Fibroblast of villous mesenchyme (primary cell): ENCODE measurements at places on chromosomes 7 and 10.

GRCh38 chr10:120506674-120507073 lies 49.6 kb downstream of the PLPP4 start:
- no peak for DNase-seq

GRCh38 chr7:18444826-18445225 lies 50.7 kb upstream of the HDAC9 start:
- DNase-seq = no peak

GRCh38 chr7:6545398-6546126 lies 5.7 kb downstream of the GRID2IP start:
- no peak for DNase-seq

DNA sequence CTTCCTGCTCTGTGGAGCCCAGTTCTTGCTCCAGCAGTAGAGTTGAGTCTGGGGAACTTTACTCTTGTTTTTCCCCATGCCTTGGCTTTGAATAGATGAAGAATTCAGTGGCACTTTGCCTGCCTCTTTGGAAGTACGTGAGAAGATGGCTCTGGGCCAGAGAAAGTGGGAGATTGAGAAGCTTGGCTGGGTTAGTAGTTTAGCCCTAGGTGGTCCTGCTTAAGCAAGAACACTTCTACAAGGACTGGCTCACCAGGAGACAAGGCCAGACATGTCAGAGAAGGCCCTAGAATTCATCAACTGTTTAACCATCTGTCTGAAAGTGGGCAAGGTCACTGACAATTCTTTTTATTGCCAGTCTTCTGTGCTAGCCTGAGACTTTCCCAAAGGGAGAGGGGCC lies 410.3 kb downstream of the TYW1 start:
- DNase-seq = no peak

DNA sequence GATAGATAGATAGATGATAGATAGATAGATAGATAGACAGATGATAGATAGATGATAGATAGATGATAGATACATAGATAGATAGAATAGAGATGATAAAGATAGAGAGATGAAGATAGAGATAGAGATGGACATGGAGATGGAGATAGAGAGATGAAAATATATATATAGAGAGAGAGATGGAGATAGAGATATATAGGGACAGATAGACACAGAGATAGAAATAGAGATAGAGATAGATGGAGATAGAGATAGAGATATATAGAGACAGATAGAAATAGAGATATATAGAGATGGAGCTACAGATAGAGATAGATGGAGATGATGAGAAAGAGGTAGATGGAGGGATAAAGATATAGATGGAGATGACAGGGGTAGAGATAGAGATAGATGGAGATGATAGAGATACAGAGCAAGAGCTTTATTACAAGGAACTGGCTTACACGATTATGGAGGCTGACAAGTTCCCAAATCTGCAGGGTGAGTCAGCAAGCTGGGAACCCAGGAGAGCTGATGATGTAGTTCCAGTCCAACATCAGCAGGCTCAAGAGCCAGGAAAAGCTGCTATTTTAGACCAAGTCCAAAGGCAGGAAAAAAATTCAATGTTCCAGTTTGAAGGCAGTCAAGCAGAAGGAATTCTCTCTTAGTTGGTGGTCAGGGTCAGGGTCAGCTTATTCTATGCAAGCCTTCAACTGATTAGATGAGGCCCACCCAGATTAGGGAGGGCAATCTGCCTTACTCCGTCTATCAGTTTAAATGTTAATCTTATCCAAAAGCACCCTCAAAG lies 37.1 kb downstream of the CAV1 start:
- DNase-seq = no peak

DNA sequence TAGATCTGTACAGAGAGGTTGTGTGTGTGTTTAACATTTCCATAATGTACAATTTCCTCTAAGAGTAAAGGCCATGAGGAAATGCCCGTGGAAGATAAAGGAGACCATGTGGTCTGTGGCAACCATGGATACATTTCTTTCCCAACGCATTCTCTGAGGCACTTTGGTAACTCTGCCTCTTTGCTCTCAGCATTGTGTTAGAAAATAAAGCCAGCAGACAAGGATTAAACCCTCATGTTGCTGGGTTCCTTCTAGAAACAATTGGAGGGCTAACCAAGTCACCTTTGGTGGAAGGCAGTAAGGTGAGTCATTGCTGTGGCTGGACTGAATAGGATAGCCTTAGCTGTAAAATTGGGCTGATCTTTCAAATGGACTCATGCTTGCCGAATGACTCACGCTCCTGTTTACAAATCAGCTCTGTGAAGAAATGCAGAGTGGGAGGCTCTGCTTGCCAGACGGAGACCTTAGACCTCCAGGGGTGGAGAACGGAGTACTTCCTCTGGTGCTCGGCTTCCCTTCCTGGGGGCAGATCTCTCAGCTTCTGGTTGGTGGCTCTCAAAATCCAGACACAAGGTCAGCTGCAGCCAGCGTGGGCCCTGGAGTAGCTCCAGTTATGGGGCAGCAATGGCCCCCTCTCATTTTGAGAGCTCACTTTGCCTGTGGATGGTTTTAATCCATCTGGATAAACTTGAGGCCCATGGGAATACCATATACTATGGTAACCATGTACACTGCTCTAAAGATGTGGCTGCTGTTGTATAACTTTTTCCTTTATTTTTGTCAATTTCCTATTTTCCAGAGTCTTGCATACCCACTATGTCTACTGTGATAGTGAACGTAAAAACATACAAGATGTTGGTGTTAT lies 137.3 kb downstream of the TCF7L2 start:
- DNase-seq = peak; percentile 99
